ENCODE measurements at places on chromosomes 2 and 18.

GRCh38 chr2:240789051-240789453 is 31.0 kb downstream of the KIF1A start:
- DNase-seq = no peak

GRCh38 chr2:165376571-165376975 is 92.9 kb upstream of the CSRNP3 start:
- no peak for DNase-seq

- DNase-seq = no peak
These were observed 220.0 kb upstream of the CYP26B1 start for GRCh38 chr2:72367530-72368225.

- no peak for DNase-seq
These were observed 221.9 kb downstream of the NDUFA10 start for GRCh38 chr2:239803102-239803765.

- no peak for DNase-seq
These were observed 66.4 kb downstream of the VSNL1 start for GRCh38 chr2:17606851-17607250.

- DNase-seq = no peak
These were observed 23.4 kb upstream of the CREG2 start for GRCh38 chr2:101410746-101411145.

DNA sequence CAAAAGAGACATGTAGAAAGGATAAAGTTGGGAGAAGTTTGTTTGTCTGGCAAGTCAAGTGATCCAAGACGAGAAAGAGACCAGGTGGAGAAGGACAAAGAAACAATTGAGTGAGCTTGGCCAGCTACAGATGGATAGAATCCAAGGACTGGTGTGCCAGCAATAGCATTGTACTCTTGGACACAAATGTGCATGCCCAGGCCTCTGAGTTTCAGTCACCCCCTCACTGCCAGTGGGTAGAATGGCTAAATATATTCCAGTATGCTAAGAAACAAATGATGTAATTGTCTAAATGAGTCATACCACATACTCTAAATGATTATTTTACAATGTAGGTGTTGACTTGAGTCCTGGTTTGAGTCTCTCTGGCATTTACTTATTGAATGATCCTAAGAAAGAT is 881.3 kb downstream of the LRRTM4 start:
- no peak for DNase-seq

DNA sequence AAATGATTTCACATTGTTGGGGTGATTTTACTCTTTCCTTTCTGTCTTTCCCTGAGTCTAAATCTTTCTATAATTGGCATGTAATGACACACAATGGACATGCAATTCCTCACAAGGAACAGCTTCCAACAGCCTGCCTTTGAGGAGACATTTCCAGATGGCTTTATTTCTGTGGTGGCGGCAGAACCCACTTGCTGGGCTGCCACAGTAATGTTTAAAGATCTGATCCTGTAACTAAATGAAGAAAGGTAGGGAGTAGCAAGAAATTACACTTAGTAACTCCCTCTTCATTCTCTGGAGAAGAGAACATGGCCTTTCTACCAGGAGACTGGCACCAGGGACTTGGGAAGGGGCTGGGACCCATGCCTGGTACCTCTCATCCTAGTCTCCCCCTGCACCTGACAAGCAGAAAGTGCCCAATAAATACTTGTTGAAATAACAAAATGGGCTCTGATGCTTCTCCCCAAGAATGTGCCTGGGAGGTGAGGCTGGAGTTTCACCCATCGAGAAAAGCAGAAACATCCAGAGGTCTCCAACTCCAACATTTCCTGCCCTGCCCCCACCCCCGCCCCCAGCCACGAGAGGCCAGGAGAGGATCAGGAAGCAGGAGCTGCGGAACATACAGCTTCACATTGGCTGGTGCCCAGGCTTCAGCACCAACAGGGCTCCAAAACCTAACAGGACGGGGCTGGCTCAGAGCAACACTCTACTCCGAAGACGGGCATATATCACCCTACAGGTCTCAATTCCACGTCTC is 92.1 kb downstream of the PXDN start:
- no peak for DNase-seq

Data from hematopoietic multipotent progenitor cell treated with erythropoietin and hydrocortisone succinate and interleukin-3 and kit ligand, for 15 days (in vitro differentiated cells).